NCI-H1105 (cell line): ENCODE measurements at places on chromosomes 12 and 14.

DNA sequence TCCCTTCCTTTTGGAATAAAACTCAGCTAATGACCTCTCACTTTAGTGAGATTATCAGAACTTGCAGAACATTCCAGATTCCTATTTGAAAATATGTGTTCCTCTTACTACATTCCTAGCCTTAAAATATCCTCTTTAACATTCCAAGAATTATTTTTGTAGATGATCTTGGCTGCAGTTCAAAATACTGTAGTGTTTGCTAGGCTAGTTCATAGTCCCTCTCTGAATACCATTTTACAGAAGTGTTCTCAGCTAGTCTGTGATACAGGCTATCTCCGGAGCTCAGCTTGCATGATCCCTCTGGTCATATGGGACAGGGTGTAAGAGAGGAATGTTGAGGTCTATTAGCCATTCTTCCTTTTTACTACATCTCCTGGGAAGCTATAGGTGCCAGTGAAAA lies 17.6 kb upstream of the GPR33 start:
- DNase-seq, result no peak

- DNase-seq, result no peak
Observed at GRCh38 chr12:80692114-80692513, 15.3 kb upstream of the MYF6 start.

- DNase-seq, result peak; percentile 36
Observed at GRCh38 chr14:45426685-45427282, 173.8 kb upstream of the MIS18BP1 start.

- no peak for DNase-seq
Observed at GRCh38 chr14:51823706-51824105, 36.7 kb upstream of the GNG2 start.

- DNase-seq, result no peak
Observed at GRCh38 chr14:88252498-88252897, 70.6 kb downstream of the KCNK10 start.

GRCh38 chr12:14207905-14208551 lies 157.5 kb upstream of the ATF7IP start:
- DNase-seq, result no peak

GRCh38 chr12:2156333-2156732 lies 103.5 kb downstream of the CACNA1C start:
- no peak for DNase-seq

DNA sequence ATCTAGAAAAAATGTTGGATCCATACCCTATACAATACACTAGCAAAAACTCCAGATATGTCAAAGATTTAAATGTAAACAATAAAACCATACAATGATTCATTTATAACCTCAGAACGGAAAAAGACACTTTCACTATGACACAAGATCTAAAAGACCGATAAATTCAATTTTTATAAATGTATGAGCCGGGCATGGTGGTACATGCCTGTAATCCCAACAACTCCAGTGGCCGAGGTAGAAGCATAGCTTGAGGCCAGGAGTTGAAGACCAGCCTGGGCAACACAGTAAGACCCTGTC lies 2.5 kb upstream of the SOS2 start:
- no peak for DNase-seq

GRCh38 chr14:53310412-53310811 lies 157.3 kb upstream of the DDHD1 start:
- no peak for DNase-seq

DNA sequence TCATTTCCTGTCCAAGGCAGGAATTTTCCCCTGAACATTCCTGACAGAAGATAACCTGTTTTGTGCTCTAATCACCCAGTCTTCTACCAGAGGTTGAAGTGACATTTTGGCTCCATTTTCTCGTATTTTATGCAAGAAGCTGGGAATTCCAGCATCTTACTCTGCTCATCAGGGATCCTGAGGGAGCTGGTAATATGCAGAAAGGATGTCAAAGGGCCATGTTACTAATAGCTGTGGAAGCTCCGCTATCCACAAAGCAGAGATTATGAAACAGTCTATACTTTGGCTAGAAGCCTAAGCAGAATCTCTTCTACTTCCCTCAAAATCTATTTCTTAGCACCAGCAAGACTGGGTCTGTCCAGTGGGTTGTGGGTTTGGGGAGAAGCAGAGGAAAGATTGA lies 613.0 kb downstream of the DIO2 start:
- no peak for DNase-seq

DNA sequence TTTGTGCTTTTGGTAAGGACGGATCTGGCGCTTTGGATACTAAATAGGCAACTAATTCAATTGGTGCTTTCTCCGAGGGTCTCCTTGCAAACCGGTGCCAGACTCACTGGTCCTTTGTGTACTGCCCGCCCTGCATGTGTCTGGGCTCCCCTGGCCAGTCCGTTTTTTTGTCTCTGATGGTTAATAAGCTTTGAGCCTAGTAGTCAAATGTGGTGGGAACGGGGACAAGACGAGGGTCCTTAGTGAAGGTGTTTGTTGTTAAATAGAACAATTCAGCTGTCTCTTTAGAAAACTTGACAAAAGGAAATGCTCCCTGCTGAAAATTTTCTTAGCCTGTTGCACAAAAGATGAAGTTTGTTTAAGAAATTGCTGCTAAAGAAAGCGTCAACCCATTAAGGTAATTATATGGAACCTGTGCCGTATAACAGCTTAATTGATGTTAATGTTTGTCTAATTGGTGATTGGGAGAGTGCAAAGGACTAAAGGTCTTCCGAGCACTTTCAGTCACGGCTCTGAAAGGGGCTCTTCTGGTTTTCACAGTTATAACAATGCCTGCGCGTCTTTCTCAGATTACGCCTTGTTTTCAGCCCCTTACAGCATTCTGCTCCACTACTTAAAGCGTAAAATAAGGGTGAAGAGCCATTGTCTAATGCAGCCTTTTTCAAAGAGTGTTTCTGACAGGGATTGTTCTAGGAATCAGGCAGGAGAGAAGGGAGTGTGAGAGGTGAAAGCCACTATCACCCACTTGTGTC lies 537.4 kb downstream of the PRKD1 start:
- peak; percentile 88 for DNase-seq

DNA sequence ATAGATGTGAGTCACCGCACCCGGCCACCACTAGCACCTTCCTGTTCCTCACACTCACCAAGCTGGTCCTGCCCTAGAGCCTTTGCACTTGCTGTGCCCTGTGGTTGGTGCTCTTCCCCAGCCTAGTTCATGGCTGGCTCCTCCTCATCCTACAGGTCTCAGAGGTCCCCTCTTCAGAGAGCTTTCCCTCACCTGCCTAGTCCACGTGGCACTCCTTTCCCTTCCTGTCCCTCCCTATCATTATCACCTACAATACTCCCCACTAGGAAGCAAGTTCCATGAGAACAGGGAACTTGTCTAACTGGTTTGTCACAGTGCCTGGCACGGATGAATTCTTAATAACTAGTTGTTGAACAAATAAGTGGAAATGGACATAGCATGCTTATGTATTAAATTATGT lies 24.0 kb upstream of the TMED10 start:
- DNase-seq, result peak; percentile 37

GRCh38 chr14:103319422-103319821 lies 14.6 kb upstream of the EIF5 start:
- no peak for DNase-seq

- DNase-seq, result no peak
Observed at GRCh38 chr14:99672506-99673304, 11.4 kb upstream of the CYP46A1 start.

DNA sequence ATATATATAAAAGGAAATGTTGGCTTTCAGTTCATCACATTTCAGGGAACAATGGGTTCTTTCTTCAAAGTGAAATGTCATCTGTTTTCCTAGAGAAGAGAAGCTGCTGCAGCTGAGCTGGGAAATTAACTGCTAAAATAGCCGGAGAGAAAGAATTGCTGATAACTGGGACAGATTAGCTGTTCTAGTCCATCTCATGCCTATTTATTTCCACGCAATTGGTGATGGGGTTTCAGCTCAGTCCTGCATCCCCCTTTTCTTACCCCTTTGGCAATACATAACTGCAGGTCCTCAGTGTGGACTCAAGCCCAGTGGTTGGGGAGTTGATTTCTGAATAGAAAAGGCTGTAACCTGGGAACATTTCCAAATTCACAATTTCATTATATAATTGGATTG lies 436.9 kb upstream of the TMEM132C start:
- no peak for DNase-seq

DNA sequence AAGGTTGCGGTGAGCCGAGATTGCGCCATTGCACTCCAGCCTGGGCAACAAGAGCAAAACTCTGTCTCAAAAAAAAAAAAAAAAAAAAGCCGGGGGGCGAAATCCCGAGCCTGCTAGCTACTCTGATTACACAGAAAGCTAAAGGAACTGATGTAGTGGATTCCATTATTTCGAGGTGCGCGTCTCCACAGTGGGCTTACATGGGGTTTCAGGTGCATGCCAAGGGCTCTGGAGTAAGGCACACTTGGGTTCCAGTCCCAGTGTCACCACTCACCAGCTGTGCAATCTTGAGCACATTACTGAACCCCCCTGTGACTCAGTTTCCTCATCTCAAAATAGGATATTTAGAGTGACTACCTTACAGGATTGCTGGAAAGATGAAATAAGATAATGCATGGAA lies 1.7 kb upstream of the RAB15 start:
- no peak for DNase-seq

DNA sequence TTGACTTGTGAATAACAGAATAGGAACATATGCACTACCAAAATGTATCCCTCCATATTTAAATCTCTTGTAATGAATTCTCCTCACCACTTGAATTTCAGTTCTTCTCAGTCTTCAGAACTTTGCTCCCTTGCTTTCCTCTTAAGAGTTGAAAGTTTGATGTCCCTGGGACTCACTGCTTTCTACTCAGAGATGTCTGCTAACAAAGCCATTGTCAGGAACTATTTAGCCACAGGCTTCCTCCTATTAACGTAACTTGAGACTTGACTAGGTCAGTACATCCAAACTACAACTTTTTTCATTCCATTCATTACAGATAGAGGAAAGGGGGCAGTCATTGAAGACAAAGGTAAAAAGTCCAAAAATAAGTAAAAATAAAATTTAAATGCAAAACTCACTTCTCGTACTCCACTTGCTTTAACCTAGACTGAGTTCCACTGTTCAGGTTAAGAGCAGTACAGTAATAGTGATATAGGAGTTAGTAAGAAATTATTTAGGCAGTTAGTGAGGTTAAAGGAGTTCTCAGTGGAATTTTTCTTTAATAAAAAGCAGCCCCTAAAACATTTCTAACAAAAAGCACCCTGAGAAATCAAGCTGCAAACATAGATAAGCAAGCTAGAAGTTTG lies 364.2 kb downstream of the SOX5 start:
- no peak for DNase-seq

GRCh38 chr12:120228291-120229070 lies 27.6 kb upstream of the RPLP0 start:
- DNase-seq, result peak; percentile 60

DNA sequence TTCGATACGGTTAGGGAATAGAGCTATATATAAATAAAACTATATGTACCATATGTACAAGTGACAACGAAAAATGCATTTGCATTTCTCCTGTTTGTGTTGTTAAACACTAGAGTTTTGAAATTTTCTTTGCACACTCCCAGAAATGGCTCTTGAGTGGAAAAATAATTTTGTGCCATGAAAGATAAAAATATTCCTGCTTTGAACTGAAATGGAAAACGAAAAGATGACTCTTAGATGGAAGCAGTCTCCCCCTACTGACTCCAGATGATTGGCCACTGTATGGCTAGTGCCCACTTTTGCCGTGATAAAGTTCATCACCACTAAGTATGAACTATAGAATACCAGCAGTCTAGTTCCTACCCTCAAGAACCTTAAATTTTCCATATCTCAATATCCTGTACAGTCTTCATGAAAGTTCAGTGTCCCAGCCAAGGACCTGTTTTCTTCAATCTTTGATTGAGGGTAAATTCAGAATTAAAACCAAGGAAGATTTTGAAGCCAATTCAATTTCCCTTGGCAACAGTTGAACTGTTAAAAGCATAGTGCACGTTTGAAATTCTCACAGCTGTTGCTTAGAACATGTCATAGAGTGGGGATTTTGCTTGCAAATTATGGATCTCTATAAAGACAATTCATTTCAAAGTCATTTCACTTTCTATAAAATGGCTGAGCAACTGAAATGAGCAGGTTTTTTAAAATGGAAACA lies 1.6 kb upstream of the PPP2R5E start:
- no peak for DNase-seq

- DNase-seq, result no peak
Observed at GRCh38 chr12:124844411-124845397, 19.0 kb downstream of the SCARB1 start.

- no peak for DNase-seq
Observed at GRCh38 chr12:130686511-130686991, 29.5 kb downstream of the RIMBP2 start.

- no peak for DNase-seq
Observed at GRCh38 chr12:98799146-98799810, 154.2 kb downstream of the APAF1 start.

- DNase-seq, result no peak
Observed at GRCh38 chr14:24177041-24177825, 5.4 kb downstream of the REC8 start.

GRCh38 chr14:100850841-100851585 lies 25.1 kb downstream of the MEG3 start:
- peak; percentile 49 for DNase-seq

DNA sequence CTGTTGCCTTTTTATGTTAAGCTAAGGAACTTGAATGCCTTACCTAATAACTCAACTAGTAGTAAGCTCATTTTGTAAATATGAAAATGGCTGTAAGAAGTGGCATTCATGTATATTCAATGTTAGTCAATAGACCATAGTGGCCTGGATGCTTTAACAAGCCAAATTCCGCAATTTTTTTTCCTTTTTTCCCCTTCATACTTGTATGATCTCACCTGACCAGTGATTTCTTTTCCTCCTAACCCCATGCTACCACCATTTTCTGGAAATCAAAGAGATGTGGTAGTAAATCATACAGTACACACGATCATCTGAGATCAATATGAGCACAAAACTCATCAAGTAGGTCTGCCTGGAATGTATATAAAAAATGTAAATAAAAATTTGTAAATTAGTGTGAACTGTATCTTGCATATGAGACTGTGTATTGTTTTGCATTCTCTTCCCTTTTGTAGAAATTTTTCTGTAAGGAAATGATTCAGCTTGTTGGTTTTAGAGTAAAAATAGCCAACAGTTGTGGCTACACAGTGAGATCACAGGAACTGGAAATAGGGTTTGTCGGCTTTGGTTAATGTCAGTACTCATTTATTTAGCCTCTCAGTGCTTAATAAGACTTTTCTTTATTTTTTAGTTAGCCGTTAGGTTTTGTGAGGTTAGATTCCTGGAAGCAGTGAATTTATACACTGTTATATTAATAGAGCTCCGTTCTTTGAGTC lies 62.5 kb downstream of the ETNK1 start:
- DNase-seq, result no peak
